ENCODE measurements at places on chromosomes 7 and 10.

- DNase-seq: no peak
Observed at GRCh38 chr7:127162366-127162765, 90.4 kb downstream of the GRM8 start.

DNA sequence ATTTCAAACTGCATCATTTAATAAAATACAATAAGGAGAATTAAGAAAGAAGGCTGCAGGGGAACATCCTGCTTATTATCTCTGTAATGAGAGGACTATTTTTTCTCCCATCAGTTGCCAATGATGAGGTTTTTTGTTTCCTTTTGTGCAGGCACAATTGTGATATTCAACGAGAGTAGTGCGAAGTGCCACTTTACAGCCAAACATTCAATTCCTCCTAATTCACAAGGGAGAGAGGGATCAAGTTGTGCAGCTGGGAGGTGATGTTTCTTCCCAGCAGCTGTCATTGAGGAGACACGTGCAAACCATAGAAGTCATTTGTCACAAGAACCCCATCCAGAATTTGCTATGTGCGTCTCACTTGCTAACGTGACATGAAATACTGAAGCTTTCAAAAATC lies 81.6 kb upstream of the ICA1 start:
- no peak for DNase-seq

DNA sequence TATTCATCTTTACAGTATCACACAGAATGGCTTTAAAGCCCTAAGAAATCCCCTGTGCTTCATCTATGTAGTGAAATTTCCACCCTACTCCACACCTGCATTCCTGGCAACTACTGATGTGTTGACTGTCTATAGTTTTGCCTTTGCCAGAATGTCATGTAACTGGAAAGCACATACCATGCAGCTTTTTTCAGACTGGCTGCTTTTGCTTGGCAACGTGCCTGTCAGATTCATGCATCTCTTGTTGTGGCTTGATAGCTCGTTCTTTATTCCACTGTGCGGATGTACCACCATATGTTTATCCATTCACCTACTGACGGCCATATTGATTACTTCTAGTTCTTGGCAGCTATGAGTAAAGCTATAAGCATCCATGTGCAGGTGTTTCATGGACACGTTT lies 30.6 kb downstream of the RBM17 start:
- DNase-seq: no peak

- no peak for DNase-seq
Observed at GRCh38 chr10:7634142-7634894, 32.4 kb downstream of the ITIH5 start.

- DNase-seq: no peak
Observed at GRCh38 chr7:14806891-14807290, 95.7 kb downstream of the DGKB start.

DNA sequence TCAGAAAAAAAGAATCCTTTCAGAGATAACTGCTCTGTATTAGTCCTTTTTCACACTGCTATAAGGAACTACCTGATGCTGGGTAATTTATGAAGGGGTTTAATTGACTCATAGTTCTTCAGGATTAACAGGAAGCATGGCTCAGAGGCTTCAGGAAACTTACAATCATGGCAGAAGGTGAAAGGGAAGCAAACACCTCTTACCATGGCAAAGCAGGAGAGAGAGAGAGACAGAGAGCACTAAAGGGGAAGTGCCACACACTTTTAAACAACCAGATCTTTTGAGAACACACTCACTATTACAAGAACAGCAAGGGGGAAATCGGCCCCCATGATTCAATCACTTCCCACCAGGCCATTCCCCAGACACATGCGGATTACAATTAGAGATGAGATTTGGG lies 114.2 kb downstream of the TES start:
- no peak for DNase-seq

DNA sequence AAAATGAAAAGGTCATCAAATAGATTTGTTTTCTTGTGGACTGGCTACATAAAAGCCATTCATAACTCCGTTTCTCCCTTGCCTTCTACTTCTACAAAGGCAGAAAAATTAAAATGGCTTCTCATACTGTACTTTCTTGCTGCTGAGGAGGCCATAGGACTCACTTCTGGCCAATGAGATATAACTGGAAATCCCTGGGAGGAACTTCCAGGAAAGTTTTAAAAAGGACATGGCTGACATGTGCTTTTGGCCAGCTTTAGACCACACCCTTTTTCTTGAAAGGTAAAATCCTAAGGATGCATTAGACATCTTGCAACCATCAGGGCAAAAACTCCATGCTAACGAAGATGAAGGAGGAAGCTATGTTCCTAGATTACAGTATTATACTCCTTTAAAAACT lies 58.5 kb downstream of the PDZD8 start:
- no peak for DNase-seq

- DNase-seq: no peak
Observed at GRCh38 chr7:123637203-123637602, 18.5 kb upstream of the LMOD2 start.
